WTC11 (cell line): ENCODE measurements at places on chromosomes 16 and 17.

DNA sequence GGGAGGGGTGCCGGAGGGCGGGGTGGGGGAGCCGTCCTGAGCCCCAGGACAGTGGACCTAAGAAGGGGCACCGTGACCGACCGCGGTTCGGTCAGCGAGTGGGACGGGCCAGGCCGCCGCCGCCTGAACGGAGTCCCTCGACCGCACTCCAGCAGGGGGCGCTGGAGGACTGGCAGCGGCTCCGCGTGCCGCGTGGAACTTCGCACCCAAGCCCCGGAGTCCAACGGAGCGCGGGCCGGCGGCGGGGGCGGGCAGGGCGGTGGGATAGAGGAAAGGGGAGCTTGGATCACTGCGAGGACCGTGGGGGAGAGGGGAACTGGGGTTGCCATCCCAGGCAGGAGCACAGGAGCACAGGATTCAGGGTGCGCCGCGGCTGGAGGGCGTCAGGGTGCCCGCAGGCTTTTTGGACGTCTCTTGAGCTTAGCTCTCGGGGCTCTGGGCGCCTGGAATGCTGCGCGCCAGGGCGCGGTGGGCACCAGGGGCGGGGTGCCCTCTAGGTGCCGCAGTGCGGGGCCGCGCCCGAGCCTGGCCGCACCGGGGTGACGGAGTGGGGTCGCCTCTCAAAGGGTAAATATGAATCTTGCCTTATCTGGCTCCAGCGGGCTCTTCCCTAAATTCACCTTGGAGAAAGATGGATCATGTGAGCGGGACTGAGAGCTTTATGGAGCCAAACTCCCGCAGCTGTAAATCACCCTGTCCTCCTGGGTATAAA is 379 bp upstream of the OTOP2 start:
- DNase-seq: peak; percentile 79

GRCh38 chr17:32398946-32399345 is 45.4 kb upstream of the PSMD11 start:
- no peak for DNase-seq

DNA sequence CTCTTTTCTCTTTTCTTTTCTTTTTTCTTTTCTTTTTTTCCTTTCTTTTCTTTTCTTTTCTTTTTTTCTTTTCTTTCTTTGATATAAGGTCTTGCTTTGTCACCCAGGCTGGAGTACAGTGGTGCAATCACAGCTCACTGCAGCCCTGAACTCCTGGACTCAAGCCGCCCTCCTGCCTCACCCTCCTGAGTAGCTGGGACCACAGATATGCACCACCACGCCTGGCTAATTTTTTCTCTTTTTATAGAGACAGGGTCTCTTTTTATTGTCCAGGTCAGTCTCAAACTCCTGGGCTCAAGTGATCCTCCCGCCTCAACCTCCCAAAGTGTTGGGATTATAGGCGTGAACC is 145.8 kb downstream of the IRX3 start:
- DNase-seq: no peak

GRCh38 chr16:67480833-67481560 is at the start of gene ATP6V0D1:
TSS of gene ATP6V0D1 (minus strand) at chr16:67481157. CDS start at chr16:67481086, 71 bp downstream.
- peak; percentile 99 for DNase-seq

GRCh38 chr17:36726199-36726598 is 124.8 kb downstream of the MRM1 start:
- DNase-seq: no peak

GRCh38 chr17:18315562-18315922 is 449 bp downstream of the SMCR8 start:
- DNase-seq: no peak

DNA sequence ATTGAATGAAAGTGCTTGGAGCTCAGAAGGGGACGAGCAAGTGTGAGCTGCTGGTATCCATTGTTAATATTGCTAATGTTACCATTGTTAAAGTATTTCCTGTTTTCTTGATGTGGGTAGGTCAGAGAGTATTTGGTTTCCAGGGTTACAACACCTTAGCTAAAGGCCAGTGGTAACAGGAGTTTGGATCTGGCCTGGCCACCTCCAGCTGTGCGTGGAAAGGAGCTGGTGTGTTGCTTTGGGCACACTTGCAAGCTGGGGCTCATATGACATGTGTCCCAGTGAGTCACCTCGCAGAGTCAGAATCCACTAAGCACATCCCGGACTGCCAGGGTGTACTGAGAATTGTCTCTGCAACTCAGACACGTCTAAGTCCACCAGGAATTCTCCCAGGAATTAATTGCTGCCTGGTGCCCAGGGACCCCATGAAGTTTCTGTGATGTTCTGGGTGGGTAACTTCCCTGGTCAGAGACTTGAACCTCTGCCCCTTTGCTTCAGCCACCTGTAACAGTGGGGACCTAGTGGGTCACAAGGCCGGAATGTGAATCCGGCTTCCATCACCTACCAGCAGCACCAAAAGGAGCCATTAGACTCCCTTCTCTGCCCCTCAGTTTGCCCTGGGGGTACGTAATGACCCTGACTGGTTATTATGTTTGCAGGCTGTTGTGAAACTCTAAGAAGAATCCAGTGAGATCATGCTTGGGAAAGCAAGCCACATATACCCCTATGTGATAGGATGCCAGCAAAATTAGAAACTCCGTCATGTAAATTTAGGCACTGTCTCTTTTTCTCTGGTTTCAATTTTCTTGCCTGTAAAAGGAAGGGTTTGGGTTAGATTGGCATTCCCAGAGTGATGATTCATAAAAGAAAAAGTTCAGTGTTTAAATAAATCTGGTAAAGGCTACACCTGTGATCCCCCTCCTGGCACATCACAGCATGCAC is 12.8 kb downstream of the SLC6A2 start:
- DNase-seq: peak; percentile 18

GRCh38 chr17:5773816-5774360 is 189.6 kb upstream of the NLRP1 start:
- no peak for DNase-seq

- no peak for DNase-seq
These were observed 2.3 kb downstream of the GAS2L2 start for GRCh38 chr17:35750526-35751395.

DNA sequence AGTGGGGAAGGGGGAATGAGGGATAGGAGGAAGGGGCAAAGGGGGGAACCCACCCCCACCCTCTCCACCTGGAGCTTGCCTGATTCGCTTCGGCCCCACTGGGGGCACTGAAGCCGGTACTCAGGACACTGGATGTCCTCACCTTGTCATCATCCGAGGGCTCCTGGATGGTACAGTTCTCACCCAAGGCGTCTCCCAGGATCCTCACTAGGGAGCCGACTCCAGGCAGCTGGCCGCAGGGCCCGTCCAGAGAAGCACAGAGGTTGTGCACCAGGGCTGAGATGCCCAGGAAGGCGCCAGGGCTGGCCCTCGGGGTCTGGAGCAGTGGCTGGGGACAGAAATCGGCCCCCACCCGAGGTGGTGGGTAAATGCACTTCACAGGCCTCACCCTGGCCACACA is 92.3 kb downstream of the LITAF start:
- DNase-seq: peak; percentile 31

DNA sequence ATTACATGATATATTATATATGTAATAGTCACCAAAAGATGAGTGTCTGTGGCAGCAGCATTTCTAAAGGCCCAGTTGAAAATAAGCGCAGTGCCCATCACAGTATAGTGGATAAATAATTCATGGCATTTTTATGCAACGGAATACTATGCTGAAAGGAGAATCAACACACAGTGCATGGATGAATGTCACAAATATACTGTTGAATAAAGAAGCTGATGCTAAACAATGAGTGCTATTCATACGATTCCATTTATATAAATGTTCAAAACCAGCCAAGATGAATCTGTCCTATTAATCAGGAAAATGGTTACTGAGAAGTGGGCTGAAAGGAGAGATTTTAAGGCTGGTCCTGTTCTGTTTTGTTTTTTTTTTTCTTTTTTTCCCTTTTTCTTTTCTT is 61.6 kb downstream of the HSD17B2 start:
- no peak for DNase-seq

DNA sequence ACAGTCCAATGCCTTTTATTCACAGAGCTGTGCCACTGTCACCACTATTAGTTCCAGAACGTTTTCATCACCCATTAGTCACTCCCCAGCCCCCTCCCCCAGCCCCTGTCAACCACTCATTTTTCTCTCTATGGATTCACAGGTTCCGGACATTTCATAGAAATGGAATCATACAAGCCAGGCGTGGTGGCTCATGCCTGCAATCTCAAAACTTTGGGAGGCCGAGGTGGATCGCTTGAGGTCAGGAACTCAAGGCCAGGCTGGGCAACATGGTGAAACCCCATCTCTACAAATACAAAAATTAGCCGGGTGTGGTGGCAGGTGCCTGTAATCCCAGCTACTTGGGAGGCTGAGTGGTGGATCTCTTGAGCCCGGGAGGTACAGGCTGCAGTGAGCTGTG is 759 bp upstream of the PAM16 start:
- no peak for DNase-seq

DNA sequence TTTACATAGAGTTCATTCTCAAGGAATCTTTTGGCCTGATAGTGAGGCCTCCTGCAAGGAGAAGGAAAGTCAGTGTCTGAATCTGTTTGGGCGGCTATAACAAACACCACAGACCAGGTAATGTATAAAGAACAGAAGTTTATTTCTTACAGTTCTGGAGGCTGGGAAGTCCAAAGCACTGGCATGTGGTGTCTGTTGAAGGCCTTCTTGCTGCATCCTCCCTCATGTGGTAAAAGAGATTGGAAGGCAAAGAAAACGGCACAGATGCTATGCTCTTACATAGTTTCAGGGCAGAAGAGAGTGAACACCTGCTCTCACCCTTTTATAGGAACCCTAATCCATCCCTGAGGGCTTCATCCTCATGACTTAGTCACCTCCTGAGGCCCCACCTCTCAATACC is 31.2 kb upstream of the DNAJA2 start:
- no peak for DNase-seq

- DNase-seq: peak; percentile 77
These were observed at the start of gene CDK5R1 for GRCh38 chr17:32486701-32487472. TSS of gene CDK5R1 (plus strand) at chr17:32486993. CDS start at chr17:32487621, 628 bp downstream.

- no peak for DNase-seq
These were observed 2.5 kb downstream of the TBX21 start for GRCh38 chr17:47735536-47736011.

- no peak for DNase-seq
These were observed 4.4 kb upstream of the BCL6B start for GRCh38 chr17:7018331-7018964.

DNA sequence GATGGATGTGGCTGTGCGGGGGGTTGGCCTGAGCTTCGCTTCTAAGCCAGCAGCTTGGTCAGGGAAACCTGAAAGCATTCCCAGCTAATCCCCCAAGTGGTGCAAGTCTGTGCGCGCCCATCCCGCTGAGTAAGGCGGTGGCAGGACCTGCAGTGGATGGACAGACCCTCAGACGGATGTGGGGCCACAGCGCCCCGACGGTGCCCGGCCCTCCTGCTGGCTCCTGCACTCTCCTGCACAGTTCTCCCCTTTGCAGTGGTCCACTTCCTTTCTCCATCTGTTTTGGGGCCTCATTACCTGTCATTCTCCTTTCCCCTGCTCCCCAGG is 2.3 kb downstream of the ATP2A1 start:
- no peak for DNase-seq

- peak; percentile 88 for DNase-seq
These were observed 2.9 kb downstream of the CTRL start for GRCh38 chr16:67928561-67929364.

DNA sequence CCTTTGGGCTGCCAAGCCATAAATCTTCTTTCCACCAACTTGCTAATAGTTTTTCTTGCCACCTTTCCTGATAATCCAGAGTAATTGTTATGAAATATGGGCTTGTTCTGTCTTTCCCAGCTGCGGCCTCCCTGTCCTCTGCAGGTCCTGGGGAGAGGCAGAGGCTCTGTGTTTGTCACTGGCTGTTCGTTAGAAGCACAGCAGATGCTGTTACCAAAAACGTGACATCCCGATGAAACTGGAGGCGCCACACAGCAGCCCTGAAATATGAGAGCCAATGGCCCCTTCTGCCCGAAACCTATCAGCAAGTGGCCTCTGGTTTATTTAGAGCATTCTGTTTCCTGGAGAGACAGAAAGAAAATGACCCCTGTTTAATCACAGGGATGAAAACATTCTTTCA is 115.1 kb upstream of the ANKFN1 start:
- DNase-seq: no peak

DNA sequence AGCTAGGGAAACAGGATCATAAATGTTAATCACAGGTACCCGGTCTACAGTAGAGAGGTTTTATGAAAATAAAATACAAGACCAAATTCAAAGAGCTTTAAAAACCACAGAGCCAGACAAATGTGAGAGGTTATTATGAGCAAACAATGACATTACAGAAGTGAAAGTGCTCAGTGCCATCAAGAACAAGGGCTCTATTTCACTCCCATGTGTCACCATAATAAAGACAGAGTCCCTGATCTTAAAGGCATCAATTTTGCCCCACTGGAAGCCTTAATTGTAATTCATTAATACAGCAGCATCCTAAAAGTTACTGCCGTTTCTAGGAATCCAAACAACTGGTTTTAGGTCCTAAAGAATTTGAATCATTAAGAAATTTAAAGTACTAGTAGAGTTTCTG is 43.7 kb upstream of the CDRT4 start:
- DNase-seq: no peak

DNA sequence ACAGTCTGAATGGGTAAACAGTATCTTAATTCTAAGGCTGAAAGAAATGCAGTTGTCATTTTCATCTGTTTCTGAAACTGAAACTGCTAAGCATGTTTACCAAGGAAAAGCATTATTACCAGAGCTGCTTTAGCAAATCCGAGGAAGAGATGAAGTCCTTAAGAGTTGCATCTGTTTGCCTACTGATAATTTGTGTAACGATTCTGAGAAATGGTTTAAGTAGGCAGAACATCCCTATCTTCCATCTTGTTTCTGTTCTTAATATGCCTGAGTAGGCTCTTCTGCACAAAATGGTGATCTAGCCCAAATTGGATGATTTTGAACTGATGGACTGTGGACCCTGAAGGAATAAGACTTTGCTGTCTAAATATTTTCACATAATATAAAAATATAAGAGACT is 34.9 kb downstream of the NUP93 start:
- DNase-seq: no peak

DNA sequence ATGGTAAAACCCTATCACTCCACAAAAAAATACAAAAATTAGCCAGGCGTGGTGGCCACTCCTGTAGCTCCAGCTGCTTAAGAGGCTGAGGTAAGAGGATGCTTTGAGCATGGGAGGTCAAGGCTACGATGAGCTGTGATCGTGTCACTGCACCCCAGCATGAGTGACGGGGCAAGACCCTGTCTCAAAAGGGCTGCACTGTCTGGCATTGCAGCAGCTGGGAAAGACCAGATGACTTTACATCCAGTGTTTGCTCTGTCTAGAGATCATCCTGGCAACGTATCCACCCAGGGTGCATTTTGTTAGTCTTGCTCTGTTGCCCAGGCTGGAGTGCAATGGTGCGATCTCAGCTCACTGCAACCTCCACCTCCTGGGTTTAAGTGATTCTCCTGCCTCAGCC is 52.0 kb downstream of the MRM3 start:
- DNase-seq: no peak

- no peak for DNase-seq
These were observed 4.5 kb upstream of the KRT15 start for GRCh38 chr17:41523225-41523593.

- no peak for DNase-seq
These were observed 18.9 kb upstream of the NKD1 start for GRCh38 chr16:50529334-50529733.

- no peak for DNase-seq
These were observed 804 bp upstream of the ITGAE start for GRCh38 chr17:3801792-3802191.

GRCh38 chr17:8705427-8705826 is 39.2 kb downstream of the CCDC42 start:
- no peak for DNase-seq
